ENCODE measurements at places on chromosomes 4 and X.

DNA sequence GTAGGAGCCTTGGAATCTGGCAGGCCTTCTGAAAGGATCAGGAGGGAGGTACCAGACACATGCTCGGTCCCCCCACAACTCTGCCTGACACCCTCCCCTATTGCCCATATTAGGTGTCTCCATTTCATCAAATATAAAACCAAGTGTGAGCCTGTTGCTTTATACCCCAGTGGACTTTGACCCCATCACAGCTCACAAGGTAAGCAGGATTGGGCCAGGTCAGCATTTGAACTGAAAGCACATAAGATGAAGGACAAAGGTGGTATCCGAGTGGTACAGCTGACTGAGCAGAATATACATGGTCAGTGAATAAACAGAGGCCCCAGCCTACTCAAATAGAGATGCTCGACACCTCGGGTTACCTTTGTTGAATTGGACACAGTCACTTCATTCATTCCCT, 20.0 kb downstream of the SLC25A43 start:
- no peak for DNase-seq

- DNase-seq, result no peak
Observed at GRCh38 chr4:183287677-183288076, 32.4 kb downstream of the CLDN22 start.

GRCh38 chrX:15497865-15498264, 2.7 kb upstream of the BMX start:
- no peak for DNase-seq

DNA sequence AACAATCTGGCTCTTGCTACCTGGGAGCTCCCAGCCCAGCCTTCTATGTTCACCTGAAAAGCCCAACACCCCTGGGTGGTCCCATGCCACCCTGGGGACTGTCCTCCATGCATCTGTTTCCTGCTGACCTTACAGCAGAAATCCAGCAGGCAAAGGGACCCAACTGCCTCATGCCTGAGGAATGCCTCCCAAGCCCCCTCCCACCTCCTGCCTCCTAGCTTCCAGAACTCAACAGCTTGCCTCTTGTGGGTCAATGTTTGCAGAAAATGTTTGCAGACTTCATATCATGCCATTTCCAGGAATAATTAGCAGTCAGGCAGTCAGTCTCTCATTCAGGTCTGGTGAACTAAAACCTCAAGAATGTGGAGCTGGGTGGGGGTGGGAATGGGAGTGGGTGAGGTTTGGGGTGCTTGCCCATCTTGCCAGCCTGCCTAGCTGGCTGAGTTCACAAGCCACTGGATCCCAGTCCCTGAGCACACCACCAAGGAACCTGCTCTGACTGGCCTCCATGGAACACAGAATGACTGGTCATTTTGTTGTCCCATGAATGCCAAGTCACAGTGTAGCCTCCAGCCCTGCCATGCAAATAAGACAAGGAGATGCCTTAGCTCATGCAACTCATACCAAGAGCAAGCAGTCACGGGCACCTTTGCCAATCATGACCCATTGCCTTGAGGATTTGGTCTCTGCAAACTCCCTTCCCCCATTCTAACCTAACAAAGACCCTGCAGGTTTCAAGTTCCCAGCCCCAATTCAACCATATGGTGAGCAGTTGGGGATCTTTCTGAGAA, 12.1 kb upstream of the PLAC1 start:
- DNase-seq, result no peak

GRCh38 chrX:110310896-110311295, 7.0 kb downstream of the AMMECR1 start:
- DNase-seq, result no peak

DNA sequence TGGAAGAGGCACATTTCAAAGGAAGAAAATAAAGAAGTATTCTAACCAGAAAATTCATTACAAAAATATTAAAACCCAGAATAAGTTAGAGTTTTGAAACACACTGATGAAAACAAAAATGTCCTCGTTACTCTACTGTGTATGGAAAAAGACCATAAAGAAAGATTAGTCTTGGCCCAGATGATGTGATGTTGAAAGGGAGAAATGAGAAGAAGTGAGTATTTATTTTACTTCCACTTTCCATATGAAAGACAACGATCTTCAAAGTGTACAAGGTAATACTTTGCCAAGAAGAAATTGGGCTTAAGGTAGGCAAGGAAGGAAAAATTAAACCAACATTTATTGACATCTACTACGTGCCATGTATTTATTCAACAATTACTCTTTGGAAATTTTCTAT, 48.6 kb upstream of the EMCN start:
- DNase-seq, result no peak

- no peak for DNase-seq
Observed at GRCh38 chr4:87555773-87556619, 26.8 kb upstream of the SPARCL1 start.

DNA sequence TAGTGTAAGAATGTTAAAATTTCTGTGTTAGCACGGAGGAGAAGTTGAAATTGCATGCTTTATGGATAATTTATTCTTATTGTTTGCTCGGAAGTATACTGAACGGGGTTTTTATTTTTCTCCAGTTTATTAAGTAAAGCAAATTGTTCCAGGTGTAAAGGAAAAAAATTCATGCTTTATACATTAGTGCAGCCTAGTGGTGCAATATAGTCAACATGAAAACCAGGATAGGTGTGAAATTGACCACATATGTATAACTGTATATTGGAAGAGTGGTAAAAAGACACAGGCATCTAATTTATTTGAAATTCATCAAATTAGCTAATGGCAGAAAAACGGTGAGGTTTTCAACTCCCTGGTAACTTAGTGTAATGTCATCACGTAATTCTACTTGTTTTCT, 959 bp downstream of the BRS3 start:
- no peak for DNase-seq

DNA sequence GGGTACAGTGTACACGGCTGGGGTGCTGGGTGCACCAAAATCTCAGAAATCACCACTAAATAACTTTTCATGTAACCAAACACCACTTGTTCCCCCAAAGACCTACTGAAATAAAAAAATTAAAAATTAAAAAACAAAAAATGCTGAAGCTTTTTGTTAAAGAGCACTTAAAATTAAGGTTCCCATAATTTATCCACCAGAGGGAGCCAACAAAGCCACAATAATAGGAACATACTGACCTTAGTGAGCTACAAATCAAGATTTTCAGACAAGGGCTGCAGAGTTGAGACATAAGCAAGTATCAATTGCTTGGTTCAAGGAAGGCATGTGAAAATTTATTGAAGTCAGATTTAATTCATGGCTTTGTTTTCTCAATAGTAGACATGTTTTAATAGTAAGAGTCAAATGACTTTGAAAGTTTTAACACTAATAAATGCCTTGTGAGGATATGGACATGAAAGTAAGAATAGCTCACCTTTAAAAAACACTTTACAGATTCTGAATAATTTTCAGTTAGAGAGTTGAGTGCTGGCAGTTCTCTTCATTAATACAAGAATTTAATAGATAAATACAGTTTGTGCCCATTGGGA, 43.0 kb upstream of the SCOC start:
- DNase-seq, result no peak

DNA sequence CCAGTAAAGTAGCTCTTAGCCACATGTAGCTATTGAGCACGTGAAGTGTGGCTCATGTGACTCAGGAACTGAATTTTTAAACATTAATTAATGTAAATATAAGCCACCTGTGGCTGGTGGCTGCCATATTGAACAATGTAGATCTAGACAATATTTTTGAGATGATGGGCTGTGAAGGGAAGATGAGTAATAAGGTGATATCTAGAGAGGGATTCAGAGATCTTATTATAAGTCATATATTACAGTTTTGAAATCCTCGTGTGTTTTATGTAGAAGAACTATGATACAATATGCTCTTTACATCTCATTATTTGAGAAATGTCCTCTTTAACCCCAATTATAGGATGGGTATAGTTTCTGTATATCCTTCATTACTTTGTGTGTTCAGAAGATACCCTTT, 5.6 kb downstream of the GAR1 start:
- DNase-seq, result no peak

DNA sequence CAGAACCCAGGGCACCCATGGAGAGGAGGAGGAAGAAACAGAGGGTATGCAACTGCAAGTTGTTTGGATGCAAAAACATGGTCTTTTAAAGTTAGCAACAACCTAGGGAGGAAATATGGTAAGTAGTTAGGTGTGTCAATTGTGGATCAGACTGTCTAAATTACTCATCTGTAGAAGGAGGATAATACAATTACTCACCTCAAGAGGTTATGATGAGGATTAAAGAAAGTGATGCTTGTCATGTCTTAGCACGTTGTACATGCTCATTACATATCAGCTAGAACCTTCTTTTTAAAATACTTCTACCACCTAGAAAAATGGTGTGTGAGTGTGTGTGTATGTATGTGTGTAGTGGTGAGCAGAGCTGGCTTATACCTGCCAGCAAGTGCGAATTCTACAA, 2.3 kb upstream of the C1QTNF7 start:
- DNase-seq, result no peak

- no peak for DNase-seq
Observed at GRCh38 chr4:179709961-179710624, 2267.9 kb upstream of the AGA start.

GRCh38 chr4:95599777-95600400, 51.1 kb upstream of the UNC5C start:
- no peak for DNase-seq
